ENCODE measurements at places on chromosomes 2 and 18.

- DNase-seq, result no peak
Measured at GRCh38 chr2:221589696-221590095, 17.6 kb upstream of the EPHA4 start.

DNA sequence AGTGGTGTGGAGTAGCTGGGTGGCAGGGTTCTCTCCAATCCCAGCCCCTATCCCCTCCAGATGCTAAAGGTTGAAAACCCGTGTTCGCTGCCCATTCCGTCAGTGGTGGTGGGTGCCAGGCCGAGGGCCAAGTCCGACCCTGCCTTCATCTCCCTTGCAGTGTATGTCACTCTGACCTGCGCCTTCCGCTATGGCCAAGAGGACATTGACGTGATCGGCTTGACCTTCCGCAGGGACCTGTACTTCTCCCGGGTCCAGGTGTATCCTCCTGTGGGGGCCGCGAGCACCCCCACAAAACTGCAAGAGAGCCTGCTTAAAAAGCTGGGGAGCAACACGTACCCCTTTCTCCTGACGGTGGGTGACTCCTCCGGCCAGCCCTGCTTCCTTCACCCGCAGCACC is 12.9 kb downstream of the SAG start:
- no peak for DNase-seq

GRCh38 chr2:169797601-169798000 is 1.1 kb upstream of the SSB start:
- no peak for DNase-seq

- DNase-seq, result no peak
Measured at GRCh38 chr2:181198183-181198864, 217.9 kb downstream of the UBE2E3 start.

- DNase-seq, result no peak
Measured at GRCh38 chr2:20184067-20184938, 40.6 kb downstream of the SDC1 start.

DNA sequence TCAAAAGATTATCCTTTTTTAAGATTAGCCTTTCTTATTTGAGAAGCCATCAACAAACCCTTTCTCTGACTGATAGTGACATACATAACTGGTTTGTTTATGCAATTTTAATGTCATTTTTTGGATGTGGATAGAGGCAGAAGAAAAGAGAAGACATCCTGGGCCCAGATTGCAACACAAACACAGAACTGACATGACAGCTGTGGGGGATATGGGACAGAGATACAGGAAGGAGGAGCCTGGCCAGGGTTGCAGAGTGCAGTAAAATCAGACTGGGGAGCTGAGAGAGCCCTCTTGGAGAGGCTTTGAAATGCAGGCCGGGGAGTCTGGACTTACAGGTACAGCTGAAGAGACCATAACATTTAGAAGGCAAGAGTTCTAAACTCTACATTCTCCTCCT is 65.1 kb downstream of the SIGLEC15 start:
- DNase-seq, result no peak

- DNase-seq, result no peak
Measured at GRCh38 chr2:218001629-218002028, 1.2 kb downstream of the TNS1 start.

DNA sequence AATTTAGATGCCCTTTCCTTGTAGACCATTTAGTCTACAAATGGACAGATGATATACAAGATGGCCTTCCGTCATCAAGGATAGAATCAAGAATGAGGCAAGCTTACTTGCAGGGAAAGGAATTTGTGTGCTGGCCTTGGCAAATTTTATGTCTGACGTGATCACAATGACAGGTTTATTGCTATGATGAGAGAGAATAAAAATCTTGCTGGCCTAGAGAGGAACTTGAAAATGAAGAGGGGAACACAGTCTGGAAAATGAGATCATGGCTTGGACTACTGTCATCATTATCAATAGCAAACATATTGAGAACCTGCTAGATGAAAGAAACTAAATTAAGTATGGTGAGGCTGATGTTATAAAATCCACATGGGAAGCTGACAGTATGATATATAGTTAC is 66.0 kb downstream of the CSRNP3 start:
- DNase-seq, result no peak

- DNase-seq, result peak; percentile 61
Measured at GRCh38 chr2:97713296-97714083, at the start of gene ZAP70. Gene ZAP70, plus strand, starts transcription at chr2:97713576. Its CDS starts 10,461 bp downstream, at chr2:97724037.

DNA sequence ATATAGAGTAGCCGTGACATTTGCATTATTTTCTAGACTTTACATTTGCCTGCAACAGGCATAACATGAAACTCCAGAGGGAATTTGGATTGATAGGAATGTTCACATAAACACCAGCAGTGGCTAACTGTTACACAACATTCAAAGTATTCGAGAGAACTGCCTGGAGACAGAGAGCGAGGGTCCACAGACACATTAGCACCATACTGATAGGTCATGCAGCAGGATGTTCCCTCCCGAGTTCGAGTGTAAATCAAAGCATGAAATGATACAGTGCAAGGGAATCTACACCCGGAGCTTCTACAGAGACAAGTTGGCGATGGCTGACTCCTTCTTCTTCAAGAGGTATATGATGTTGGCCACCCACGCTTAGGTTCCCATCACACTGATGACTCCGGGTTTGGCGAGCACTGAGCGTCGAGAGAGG is 89.5 kb downstream of the COL6A3 start:
- DNase-seq, result no peak

DNA sequence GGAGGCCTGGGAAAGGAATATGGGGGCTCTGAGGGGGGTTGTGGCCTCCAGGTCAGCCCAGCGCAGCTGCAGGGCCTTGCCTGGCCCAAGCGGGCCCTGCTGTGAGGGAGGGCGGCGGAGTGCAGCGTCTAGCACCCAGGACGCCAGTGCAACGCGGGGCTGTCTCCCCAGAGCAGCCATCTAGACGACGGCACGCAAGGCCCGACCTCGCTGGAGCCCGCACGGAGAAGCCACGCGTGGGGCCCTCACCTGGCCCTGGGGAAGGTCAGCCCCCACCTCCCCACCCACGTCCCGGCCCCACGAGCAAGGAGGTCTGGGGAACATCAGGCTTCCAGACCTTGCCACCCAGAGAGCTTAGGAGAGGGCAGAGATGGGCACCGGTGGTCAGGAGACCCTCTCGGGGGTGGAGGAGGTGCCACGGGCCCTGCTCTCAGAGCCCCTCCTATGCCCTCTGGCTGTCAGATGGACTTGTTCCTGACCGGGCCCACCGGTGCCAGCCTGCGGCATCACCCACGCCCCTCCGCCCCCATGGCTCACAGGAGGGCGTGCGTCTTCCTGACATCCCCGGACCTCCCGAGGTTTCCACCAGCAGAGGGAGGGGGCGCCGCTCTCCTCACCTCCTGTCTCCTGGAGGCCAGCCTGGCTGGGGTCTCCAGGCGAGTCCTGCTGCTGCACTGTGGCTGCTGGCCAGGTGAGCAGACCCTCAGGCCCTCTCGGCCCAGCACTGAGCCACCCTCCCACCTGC is 17.0 kb downstream of the GPR35 start:
- DNase-seq, result no peak

DNA sequence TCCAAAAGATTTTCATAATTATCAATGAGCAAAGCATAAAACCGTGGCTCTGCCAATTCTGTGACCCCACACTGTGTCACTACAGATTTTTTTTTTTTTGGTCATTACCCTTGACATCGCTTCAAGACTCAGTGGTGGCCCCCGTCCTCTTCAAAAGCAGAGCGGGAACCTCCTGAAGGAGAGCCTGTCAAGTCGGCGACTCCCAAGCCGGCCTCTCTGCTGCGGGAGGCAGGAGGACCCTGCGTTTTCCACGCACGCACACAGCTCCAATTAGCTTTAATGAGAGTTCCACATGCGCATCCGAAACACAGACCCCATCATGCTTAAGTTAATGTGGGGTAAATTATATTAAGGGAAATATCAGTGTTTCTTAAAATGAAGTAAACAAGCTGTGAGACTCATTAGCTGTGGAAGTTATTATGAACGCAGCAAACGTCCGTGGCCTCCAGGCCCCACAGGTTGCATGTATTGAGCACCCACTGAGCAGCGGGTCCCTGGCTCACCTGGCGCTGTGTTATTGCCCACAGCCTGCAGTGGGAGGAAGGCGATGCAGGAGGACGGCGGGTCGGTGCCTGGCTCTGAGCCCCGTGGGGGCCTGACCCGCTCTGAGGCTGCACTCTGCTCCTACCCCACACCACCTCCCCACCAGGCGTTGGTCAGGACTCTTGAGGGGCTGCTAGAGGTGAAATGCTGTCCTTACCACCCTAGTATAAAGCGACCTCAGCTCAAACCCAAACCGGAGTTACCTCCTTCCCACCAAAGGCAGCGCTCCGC is 181.0 kb upstream of the SALL3 start:
- DNase-seq, result no peak

DNA sequence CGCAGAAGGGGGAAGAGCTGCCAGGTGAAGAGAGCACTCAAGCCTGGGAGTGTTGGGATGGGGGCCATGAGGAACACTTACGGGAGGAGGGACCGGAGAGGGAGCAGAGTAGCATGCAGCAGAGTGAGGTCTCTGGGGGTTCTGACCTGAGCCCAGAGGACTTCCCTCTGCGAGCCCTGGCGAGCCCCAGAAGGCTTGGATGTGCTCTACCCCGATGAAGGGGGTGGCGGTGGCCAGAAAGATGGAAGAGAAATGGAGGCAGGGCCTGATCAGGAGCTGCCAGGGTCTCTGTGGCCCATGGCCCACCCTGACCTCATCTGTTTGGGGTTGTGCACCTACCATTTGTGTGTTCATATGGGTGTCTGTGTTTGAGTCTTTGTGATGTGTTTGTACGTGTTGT is 42.0 kb downstream of the CROCC2 start:
- DNase-seq, result no peak

DNA sequence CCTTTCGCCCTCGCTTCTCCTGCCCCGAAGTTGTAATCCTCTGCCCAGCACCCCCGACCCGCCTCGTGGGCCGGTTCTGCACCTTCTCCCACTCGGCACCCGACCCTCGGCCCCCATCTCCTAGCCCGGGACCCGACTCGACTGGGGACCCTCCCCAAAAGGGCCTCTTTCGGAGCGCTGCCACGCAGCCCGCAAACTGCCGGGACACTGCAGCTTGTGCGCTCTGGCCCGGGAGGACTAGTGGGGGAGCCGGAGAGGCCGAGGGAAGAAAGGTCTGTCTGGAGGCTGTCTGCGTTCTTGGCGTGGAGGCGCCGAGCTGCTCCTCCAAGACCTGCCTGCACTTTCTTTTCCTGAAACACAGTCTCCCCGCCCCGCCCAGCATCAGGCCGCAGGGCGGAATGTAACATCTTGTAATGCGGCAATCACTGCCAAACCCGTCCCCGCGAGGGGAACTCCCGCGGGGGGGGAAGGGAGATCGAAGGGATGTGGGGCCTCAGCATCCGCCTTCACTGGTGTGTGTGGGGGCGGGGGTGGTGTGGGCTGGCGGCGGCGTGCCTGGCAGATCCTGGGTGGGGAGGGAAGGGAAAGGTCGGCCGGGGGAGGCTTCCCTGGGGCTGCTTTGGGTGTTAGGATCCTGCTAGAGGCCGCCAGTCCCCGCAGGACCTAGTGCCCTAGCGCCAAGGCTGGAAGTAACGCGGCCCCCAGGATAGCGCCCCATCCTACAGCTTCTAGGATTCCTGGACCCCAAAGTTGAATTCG is 7.4 kb downstream of the DLX2 start:
- peak; percentile 64 for DNase-seq

DNA sequence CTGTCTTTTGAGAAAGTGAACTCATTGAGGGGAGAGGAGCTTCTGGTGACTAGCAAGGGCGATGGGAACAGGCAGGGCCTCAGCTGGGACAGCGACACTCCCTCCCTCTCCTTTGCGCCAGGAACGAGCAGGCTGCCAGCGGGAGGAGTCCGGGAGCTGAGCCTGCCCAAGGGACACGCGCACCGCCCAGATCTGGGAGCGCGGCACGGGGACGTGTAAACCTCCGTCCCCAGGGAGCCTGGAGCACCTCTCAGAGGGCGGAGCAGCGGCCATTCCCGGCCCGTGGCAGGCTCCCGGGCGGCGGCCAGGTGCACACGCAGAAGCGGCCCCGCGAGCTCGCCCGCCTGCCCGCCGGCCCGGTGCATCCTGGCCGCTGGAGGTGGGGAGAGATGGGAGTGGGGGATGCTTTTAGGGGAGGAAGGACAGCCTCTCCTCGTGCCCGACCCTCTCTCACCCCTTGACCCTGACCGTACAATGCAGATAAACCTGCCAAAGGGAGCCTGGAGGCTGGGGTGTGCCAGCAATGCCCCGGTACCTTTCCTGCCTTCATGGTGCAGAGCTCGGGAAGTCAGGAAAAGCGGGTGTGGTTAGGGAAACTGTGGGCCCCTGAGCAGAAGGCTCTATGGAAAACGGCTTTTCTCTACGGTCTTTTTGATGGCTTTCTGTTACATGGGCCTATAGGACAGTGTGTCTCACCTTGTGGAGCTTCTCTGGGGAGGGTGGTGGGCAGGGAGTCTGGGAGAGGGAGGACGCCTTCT is 2.2 kb downstream of the AQP4 start:
- DNase-seq, result no peak

DNA sequence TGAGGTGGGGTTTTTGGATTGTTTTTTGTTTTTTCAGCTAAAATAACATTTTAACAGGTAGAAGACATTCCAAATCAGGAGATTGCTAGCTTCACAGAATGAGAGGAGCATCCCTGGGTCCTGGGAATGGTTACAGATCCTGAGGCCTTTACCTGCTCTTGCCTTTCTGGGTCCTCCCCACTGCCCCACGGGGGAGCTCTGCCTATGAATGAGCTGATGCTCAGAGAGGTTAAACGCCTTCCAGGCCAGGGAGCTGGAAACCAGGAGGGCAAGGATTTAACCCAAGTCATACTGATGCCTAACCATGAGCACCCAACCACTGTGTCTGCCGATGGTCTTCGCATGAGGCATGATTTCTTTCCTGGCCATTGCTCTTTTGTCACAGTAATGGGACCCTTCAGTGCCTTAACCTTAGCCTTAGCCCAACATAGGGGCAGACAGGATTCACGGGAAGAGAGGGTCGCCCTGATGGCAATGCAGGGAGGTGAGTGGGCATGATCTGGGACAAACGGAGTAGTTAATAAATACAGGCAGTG is 16.1 kb downstream of the MOCOS start:
- DNase-seq, result no peak

DNA sequence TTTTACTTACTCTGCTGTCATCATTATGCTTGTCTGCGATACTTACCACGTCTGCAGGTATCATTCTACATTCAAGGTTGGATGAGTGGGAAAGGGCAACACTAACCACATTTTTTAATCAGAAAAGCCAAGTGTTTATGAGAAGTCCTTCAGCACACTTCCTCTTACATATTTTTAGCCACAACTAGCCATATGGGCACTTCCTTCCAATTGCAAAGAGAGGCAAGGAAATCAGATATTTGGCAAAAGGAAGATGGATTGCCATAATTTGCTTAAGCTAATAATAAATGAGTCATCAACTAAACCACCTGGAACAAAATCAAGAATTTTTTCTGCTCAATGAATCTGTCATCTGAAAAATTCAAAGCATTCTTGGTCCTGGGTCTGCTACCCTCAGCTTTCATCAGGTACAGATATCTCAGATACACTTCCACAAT is 16.7 kb upstream of the MRO start:
- no peak for DNase-seq

- no peak for DNase-seq
Measured at GRCh38 chr2:218332920-218333645, 23.6 kb upstream of the CATIP start.

- no peak for DNase-seq
Measured at GRCh38 chr2:13052547-13052946, 335.8 kb downstream of the TRIB2 start.

- DNase-seq, result no peak
Measured at GRCh38 chr2:122021941-122022340, 266.5 kb downstream of the TSN start.

- DNase-seq, result no peak
Measured at GRCh38 chr18:44986933-44987332, 306.2 kb downstream of the SETBP1 start.

- no peak for DNase-seq
Measured at GRCh38 chr2:234252772-234253171, 202.3 kb downstream of the SPP2 start.

- no peak for DNase-seq
Measured at GRCh38 chr18:57150828-57151227, 3.9 kb downstream of the BOD1L2 start.

Measured in activated naive CD8-positive, alpha-beta T cell treated with anti-CD3 and anti-CD28 coated beads, Interleukin-2, amount 50 U/mL, for 24 hours (primary cell).